ENCODE measurements at places on chromosomes 2 and 18.

DNA sequence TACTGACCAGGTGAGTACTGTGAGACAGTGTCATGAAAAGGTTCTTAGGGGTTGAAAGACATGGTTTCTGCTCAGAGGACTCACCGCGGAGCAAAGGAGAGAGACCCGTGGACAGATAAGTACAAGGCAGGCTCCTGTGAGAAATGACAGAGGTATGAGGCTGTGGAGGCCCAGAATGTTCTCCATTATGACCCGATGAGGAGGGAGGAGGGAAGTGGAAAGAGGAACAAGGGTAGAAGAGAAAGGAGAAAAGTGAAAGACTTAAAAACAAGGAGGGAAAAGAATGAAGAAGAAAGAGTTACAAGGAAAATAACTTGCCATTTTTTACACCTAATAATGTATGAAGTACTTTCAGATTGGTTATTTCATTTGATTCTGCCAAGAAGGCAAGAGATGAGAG is 29.8 kb downstream of the MAPRE3 start:
- DNase-seq, result no peak

GRCh38 chr2:71538656-71539265 is 85.4 kb downstream of the DYSF start:
- DNase-seq, result no peak

DNA sequence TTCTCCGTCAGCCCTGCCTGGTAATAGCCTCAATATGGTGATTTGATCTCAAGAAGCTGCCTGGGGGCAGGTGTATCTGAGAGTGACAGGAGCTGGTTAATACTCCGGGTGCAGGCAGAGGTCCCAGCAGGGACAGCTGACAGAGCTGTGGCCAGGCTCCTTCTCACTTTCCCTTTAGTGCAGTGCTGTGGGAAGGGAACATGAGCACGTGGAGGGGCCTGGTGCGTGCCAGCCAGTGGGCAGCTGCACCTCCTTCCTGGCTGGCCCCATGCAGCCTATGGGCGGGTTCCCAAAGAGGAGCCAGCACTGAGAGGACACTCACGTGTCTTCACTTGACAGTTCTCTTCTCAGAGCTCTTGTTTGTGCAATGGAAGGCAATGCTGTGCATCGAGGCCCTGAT is 9.1 kb downstream of the CNNM4 start:
- DNase-seq, result peak; percentile 80

DNA sequence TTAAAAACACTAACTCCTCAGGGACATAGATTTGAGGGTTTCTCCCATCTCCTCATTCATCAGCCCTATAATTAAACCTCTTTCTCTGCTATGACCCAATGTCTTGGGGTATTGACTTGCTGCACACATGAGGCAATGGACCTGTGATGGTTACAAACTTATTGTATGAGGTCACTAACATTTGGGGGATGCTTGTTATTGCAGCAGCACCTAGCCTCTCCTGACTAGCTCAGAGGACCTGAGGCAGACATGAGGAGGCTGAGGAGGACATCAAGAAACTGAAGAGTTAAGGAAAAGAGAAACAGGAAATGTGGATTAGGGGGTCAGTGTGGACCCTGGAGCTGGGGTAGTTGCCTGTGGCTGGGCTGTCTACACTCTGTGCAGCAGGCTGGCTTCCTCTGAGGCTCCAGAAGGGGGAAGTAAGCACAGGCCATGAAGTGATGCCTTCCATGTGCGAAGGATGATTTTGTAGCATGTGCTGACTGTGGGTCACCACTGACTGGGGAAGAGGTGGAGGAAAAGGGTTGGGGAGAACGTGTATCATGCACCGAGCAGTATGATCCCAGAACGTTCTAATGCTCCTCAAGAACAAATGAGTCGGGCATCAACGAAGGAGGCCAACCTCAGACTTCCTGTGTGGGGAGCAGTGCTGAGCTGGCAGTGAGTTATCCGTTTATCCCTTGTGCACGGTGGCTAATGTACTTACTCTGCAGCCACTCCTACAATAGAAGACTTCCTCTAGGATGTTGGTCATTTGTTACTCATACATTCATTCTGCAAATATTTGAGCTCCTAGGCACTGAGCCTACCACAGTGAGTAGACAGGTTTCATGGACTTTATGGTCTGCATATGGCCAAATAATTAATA is 42.1 kb upstream of the RFX8 start:
- no peak for DNase-seq

- DNase-seq, result no peak
These were observed 438 bp downstream of the HSPE1 start for GRCh38 chr2:197500503-197501131.

GRCh38 chr18:52008330-52008729 is 331.7 kb upstream of the DCC start:
- DNase-seq, result no peak
